ENCODE measurements at places on chromosomes 1 and 21.

DNA sequence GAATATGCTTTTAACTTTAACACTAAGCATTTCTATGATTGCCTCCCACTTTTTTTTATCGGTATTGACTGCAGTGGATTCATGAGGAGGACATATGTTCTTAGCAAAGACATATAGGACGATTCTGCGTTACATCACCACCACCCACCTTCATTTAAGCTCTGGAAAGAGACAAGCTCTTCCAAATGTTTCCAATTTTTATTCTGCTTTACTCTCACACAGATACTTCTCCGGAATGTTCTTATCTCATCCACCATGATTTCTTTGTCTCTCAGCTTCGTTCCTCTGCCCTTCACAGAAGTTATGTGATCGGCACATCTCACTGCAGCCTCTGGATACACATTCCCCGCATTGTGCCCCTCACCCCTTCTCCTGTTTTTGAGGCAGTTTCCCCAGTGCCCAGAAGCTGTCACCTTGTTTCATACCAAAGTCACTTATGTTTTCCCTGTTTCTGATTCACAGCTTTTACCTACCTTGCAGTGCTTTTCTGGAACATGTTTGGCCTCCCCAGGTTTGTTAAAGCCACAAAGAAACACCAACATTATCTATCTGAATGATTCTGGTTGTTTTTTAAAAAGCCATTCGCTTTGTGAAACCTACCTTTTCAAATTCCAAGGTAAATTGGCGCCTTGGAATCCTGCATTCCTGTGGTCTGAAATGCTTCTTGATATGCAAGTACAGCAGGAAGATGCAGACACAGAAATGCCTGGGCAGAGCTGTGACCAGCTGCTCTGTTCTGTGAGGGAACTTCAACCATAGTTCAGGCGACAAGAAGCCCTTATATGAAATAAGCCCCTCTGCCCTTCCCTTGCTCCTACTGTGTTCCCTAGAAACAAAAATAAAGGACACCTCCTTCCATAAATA is 1020.2 kb downstream of the TTLL7 start:
- peaks cover 5% of the 10 kb centered on the region for H3K27me3 ChIP-seq
- H3K4me3 ChIP-seq, result no peak overlapping the region
- no peaks in the 10 kb centered on the region for H3K36me3 ChIP-seq
- H3K4me1 ChIP-seq, result no peaks in the 10 kb centered on the region

DNA sequence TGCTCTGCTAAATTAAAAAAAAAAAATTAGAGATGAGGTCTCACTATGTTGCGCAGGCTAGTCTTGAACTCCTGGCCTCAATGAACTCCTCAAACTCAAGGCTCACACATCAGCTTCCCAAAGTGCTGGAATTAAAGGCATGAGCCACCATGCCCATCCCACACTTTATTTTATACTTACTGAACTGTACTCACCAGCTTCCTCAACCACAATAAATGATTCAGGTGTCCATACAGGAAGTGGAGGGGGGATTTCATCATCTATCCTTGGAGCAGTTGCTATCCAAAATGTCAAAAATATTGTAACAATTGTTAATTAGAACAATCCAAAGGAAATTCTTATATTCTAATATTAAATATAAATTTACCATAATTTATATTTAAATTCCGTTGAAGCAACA is 22.4 kb upstream of the RSBN1 start:
- no peak overlapping the region for H3K4me3 ChIP-seq
- peaks cover 8% of the 10 kb centered on the region for H3K4me1 ChIP-seq
- H3K27me3 ChIP-seq, result no peaks in the 10 kb centered on the region
- no peak for DNase-seq
- H3K36me3 ChIP-seq, result peaks cover 48% of the 10 kb centered on the region

DNA sequence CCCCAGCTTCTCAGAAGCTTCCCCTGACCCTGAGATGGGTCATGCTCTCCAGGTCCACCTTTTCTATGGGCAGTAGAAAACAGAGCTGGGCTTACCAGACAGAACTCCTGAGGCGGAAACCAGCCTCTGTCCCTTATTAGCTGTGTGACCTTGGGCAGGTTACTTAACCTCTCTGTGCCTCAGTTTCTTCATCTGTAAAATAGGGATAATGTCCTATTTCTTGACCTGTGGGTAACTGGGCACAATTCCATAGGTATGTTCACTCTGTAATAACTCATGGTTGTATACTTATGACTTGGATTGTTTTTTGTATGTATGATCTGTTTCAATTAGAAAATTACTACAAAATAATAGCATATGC is 57.1 kb upstream of the EDN2 start:
- H3K27me3 ChIP-seq, result no peaks in the 10 kb centered on the region
- DNase-seq, result no peak
- H3K27ac ChIP-seq, result no peak overlapping the region
- H3K36me3 ChIP-seq, result peaks cover 29% of the 10 kb centered on the region

GRCh38 chr1:178031856-178032320 is 62.0 kb upstream of the RASAL2 start:
- H3K27me3 ChIP-seq, result peaks cover 4% of the 10 kb centered on the region
- peak; percentile 51 for DNase-seq
- no peak overlapping the region for H3K27ac ChIP-seq
- no peaks in the 10 kb centered on the region for H3K4me1 ChIP-seq
- H3K36me3 ChIP-seq, result no peaks in the 10 kb centered on the region
- no peak overlapping the region for H3K4me3 ChIP-seq

GRCh38 chr1:36528361-36529349 is 45.9 kb upstream of the CSF3R start:
- no peaks in the 10 kb centered on the region for H3K36me3 ChIP-seq
- peaks cover 8% of the 10 kb centered on the region for H3K4me1 ChIP-seq
- peaks cover 3% of the 10 kb centered on the region for H3K27me3 ChIP-seq
- no peak for DNase-seq
- no peak overlapping the region for H3K27ac ChIP-seq
- no peak overlapping the region for H3K4me3 ChIP-seq

GRCh38 chr1:80444171-80444570 is 1356.6 kb upstream of the ADGRL2 start:
- no peak overlapping the region for H3K27ac ChIP-seq
- no peaks in the 10 kb centered on the region for H3K36me3 ChIP-seq
- H3K4me1 ChIP-seq, result no peaks in the 10 kb centered on the region
- H3K27me3 ChIP-seq, result no peaks in the 10 kb centered on the region
- no peak for DNase-seq
